ENCODE measurements at places on chromosomes 3 and 15.

DNA sequence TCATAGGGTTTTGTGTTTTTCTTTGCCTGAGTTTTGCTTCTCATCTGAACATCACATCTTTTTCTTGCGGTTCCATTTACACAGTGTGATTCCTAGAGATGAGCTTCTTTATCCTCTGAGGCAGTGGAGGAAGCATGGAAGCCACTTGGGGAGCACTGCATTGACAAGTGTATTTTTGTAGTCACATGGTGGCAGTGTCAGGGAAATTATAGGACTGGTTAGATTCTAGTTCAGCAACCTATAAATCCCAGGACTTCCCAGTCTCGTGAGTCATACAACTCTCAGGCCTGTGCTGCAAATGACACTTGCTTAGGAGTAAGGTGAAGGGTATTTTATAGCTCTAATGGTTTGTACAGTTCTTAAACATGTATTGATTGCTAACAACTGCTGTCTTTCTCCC lies 58.4 kb downstream of the RBM6 start:
- no peak for DNase-seq

DNA sequence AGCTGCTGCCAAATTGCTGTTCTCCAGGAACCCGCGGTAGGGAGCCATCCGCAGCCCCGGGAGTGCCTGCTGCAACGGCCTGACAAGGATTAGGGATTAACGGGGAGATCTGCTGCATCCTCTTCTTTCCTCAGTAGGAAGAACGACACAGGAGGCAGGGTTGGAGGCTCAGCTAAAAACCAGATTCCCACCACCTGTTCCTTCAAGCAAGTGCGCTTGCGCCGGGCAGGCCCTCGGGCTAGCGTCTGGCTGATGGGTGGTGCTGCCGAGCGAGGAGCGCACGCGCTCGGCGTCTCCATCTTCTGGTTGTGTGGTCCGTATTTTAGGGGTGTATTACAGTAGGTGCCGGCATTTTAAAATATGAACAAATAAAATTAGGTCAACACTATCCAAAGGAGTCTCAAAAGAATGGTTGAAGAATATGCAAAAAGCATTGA lies 25.4 kb upstream of the SLC25A26 start:
- DNase-seq = no peak

DNA sequence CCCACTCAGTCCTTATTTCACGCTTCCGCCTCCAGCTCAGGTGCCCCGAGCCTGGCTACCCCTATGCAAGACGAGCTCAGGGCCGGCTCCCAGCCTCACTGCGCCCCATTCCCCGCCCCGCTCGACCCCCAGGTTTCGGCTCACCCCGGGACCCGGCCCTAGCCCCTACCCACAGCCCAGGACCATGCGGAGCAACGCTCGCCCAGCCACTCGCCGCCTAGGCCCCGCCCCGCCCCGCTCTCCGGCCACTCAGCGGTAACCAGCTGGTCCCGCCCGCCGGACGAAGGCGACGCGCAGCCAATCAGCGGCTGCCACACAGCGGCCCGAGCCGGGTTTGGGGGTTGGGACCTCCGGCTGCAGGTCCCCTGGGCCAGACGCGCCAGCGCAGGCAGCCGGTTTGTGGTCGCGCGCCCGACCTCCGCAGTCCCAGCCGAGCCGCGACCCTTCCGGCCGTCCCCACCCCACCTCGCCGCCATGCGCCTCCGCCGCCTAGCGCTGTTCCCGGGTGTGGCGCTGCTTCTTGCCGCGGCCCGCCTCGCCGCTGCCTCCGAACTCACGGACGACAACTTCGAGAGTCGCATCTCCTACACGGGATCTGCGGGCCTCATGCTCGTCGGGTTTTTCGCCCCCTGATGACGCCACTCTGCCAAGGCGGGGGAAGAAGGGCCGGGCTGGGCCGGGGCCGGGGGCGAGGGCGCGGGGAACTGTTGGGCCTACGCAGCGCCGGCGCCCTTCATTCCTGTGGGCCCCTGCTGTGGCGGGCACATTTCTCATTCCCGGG lies at the start of gene CATSPER2:
TSS of gene CATSPER2 (minus strand) at position 196 of the 781 bp plus-strand sequence. CDS start 783 bp downstream, outside the sequence.
- DNase-seq = no peak

DNA sequence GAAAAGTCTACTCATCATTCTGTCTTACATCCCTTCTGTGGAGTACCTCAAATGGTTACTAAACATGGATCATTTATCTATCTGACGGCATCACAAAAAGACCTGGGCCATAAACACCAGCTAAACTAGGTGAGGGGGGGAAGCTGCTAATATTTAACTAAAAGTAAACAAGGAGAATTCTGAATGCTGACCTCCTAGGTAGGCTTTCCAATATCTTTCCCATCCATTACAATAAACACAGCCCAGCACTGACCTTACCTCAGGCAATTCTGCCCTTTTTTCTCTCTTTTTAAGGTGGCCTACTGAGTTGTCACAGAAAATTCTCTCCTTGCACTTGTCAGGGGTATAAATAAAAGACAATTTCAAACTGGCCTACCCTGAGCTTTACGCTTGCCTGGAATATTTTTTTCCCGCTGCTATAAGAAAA lies 33.1 kb downstream of the USF3 start:
- no peak for DNase-seq

GRCh38 chr3:128112357-128112968 lies 11.1 kb downstream of the RUVBL1 start:
- DNase-seq = no peak

DNA sequence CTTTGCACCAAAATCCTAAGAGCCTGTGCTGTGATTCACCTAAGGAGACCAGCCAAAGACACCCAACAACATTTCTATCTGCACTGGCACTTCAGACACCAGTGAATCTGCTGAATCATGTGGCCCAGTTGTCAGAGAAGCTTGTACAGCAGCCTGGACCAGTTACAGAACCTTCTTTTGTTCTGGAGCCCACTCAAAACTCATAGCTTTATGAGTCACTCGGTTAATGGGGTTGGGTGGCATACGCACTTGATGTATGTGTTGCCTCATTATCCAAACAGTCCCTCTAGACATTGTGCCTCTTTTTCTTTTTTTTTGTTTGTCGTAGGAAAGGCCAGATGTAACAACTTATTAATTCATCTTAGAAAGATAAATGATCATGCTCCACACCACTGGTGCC lies 25.6 kb upstream of the GOLGA6L2 start:
- DNase-seq = no peak

- no peak for DNase-seq
Observed at GRCh38 chr15:77775837-77776236, 143.1 kb upstream of the LINGO1 start.

DNA sequence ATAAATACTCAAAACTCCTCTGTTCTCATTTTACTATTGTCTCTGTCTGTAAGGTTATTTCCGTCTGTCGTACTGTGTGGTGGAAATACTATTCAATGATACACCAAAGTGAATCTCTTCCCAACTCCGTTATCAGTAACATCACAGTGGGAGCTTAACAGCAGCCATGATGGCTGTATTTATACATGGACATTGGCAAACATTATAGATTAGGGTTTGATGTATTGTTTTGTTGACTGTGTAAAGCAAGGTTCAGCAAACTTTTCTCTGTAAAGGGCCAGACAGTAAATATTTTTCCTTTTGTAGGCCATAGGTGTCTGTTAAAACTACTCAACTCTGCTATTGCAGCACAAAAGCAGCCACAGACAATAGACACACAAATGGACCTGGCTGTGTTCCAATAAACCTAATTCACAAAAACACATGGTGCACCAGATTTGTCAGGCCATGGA lies 23.2 kb downstream of the LIPC start:
- no peak for DNase-seq

DNA sequence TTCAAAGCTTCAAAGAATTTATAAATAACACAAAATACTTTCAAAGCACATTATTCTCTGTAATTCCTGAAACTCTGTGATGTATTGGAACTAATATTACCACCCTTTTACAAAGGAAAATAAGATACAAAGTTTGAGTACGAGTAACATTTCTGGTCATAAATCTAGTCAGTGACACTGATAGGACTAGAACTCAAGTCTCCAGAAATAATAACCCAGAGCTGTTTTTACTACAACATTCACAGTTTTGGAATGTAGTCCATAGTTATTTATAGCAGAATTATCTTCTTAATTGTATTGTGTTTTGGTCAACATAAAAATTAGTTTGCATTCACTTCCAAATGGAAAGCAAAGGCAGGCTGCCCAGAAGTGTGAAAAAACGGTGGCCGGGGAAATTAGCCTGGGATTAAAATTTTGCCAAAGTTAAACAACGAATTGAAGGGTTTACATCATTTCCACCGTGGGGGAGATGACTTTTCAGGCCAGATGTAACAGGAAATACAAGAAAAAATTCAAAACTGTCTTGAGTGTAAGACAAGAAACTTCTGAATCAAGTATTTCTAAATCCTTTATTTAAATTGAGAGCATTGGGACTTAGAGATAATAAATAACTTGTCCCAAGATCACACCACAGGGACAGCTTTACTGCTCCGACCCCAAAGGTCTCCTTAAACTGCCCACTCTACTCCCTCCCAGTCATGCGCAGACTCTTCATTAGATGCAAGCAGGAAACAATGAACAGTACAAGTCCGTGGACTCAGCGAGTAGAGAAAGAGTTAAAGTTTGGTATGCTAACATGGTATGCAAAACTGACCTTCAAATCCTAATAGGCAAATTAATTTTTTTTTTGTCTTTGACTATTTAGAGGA lies 74.3 kb upstream of the VGLL4 start:
- no peak for DNase-seq

DNA sequence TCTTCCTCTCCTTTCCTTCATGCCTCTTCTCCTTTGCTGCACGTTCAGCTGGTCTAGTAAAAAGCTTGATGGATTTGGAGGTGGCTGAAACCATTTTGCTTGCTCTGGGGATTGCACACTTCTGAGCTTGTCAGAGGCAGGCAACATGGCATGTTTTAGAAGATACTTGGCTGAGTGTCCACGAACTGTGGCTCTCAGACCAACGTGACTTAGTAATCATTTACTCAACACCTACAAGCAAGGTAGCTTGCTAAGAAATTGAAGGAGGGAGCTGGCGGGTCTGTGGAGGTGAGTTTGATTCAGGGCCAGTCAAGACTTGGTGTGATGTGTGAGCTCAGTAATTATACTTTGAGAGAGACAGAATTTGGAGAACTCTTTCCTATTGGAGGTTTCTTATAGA lies 196.0 kb downstream of the LPP start:
- DNase-seq = no peak

DNA sequence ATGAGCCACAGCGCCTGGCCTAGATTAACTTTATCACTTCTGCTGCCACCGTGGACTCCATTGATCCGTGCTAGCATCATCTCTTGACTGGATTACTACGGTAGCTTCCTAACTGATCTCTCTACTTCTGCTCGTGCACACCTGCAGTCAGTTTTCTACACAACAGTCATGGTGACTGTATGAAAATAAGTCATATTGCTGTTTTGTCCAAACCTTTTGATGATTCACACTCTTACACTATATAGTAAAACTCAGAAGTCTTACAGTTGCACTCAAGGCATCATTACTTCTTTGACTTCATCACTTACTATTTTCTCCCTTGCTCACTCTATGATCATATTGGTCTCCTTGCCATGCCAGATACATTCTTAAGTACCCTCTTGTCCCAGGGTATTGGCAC lies 10.1 kb downstream of the PDCD6IP start:
- DNase-seq = no peak

DNA sequence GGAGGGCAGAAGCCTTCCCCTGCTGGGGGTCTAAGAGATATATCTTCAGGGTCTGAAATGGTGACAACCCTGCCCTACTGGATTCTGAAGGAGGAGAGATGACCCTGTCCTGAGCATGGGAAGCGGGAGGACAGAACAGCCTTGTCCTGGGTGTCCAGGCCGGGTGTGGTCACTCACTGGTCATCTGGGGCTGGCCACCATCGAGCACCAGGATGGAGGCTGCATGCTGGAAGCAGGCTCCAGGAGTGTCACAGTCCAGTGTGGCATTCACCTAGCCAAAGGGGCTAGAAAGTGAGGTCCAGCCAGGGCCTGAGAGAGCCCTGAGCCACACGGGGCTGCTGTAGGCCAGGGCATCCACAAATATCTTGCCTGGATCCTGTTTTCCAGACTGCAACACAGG lies 5.2 kb downstream of the CDHR4 start:
- DNase-seq = no peak

DNA sequence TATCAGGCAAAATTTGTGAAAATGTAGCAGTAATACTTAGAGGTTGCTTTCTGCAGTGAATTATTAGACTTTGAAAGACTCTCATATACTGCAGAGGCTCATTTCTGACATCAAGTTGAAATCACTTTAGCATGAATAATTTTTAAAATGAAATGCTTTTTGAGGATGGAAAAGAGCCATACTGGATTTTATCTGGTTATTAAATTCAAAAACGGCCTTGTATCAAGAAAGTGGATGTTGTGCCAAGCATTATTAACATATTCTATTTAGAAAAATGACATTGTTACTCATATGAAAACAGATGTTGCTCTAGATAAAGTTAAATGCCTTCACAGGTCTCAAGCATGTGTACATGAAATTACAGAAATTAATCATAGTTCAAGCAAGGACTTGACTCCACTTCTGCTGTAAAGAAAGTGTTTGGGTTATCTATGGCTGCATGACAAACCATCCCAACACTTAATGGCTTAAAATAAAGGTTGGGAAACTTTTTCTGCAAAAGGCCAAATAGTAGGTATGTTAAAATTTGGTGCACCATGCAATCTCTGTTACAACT lies 64.5 kb upstream of the ZNF280D start:
- no peak for DNase-seq

DNA sequence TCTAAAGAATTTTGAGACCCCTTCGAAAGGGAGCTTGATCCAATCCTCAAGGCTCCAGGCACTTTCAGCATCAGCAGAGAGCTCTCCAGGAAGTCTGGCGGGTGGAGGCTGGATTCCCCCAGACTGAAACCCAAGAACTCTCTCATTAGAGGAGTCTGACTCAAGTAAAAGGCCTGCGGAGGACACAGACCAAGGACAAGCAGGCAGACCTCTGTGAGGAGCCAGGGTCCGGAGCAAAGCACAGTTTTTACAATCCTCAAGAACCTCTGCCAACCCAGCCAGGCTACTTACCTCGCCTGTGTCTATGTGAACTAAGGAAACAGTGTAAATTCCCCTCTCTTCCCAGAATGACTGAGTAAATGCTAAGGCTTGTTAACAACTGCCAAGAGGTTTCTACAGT lies 86.2 kb downstream of the FBN1 start:
- no peak for DNase-seq

DNA sequence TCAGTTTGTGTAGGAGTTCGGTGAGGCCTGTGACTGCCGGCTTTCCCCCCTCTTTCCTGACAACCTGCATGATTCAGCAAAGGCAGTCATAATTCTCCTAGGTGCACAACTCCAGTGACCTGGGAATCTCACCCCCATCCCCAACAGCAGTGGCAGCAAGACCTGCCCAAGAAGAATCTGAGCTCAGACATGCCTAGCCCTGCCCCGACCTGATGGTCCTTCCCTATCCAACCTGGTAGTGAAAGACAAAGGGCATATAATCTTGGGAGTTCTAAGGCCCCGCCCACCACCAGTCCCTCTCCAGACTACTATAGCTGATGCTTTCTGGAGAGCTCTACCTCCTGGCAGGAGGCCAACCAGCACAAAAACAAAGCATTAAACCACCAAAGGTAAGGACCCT lies 44.2 kb upstream of the ZBED2 start:
- no peak for DNase-seq

DNA sequence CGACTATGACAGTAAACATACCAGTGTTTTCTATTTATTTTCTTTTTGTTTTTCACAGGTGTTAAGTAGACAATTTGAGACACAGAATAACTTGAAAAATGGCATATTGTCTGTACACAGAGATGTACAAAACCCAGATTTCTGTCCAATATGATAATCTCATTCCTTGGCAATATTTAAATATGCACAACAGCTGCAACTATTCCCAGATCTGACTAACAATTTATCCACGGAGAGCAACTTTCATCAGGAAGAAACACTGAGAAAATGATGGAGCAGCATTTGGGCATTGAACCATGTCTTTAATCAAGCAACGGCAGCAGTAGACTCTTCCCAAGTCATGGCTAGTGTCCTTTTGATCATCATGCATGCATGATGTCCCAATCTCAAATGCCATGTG lies 452.6 kb downstream of the ZPLD1 start:
- no peak for DNase-seq
